ENCODE measurements at places on chromosomes 7 and 10. TPM values are rescaled to one million over a fixed set of nuclear protein-coding genes. Genes with fewer than 3 reads are reported as not detected.

GRCh38 chr10:94666391-94667102 lies 17.0 kb upstream of the CYP2C18 start:
- DNase-seq, result no peak

DNA sequence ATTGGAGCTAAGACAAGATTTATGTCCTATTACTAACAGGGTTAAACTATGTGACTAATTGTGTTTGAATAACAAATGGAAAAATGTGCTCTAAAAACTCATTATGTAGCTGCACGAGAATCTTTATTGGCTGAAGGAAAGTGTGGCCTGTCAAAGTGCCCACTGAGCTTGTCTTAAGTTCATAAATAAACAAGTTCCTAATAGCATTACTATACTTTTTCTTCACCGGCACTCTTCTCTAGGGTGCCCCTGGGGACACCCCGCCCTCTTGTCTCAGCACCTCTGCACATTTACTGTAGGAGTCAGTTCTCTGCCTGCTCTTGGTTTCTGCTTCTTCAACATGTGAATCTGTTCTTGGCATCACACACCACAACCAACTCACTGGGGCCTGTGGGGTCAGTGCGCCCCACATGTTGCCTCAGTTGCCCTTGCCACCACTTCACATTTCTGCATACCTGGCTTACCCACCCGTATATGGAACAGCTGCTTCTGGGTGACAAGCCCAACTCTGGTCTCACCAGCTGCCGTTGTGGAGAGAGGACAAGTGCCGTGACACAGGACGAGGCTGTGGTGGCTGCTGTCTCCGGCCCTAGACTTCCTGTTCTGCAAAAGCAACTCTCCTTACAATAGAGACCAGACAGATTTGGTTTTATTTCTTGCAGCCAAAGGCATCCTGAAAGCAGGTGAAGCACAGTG lies 96.3 kb upstream of the DDC start:
- peak; percentile 72 for DNase-seq

DNA sequence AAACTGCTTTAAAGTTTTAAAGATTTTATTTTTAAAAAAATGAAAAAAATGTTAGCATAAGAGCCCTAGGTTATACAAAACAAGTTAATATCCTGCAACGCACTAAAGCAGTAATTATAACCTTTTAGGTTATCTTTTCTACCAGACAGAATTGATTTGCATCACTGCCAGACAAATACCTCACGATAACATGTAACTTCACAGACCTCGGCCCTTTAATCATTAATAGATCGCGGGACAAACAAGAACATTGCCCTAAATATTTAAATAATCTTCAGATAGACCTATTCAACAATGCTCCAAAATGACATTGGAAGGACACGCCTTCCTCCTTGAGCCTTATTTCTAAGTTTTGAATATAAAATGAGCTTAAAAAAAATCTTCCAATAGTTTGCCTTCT lies 23.8 kb upstream of the C7orf33 start:
- no peak for DNase-seq

- DNase-seq, result no peak
Observed at GRCh38 chr7:39084349-39084748, 106.6 kb downstream of the POU6F2 start.

DNA sequence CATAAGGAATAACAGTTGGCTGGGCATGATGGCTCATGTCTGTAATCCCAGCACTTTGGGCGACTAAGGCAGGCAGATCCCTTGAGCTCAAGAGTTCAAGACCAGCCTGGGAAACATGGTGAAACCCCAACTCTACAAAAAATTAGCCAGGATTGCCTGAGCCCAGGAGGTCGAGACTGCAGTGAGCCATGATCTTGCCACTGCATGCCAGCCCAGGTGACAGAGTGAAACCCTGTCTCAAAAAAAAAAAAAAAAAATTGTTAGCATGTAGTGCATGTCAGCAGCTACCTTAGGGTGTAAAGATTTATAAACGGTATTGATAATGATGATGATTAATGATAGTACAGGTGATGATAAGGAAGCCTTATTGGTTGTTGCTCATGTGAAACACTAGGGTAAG lies 331.2 kb upstream of the FZD1 start:
- no peak for DNase-seq

DNA sequence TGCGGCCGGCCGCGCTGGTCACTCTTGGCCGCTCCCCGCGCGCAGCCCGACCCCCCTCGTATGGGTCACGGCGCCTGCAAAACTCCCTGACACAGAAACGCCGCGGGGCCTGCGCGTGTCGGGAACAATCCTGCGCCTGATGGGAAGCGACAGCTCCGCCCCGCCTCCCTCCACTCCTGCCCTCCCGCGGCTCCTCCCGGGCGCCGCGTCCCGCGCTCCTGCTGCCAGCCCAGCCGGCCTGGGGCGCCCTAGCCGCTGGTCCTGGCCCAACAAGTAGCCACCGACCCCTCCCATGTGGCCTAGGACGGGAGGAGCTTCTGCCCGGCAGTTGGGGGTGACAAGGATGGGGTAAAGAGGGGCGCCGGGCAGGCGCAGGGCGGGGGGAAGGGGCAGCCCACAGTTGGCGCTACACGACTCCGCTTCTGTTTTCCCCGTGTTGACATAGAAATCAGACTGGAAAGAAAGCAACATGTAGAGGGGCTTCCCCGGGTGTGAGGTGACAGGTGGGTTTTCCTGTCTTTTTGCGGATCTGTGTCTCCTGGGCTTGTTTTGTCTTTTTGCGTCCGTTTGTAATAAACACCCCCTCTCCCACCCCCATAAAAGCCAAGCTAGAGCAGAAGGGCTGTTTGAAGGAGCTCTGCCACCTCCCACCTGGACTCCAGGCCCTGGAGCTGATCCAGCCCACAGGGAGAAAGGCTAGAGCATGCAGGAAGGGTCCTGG lies 35.1 kb upstream of the PAX2 start:
- no peak for DNase-seq

GRCh38 chr10:132833421-132834111 lies 47.6 kb upstream of the NKX6-2 start:
- DNase-seq, result no peak

- no peak for DNase-seq
Observed at GRCh38 chr7:149735779-149736477, 37.5 kb downstream of the ZNF467 start.

GRCh38 chr10:113047605-113047962 lies 97.5 kb downstream of the TCF7L2 start:
- DNase-seq, result no peak

- no peak for DNase-seq
Observed at GRCh38 chr7:25835197-25835596, 316.8 kb upstream of the NFE2L3 start.

- no peak for DNase-seq
Observed at GRCh38 chr7:75637854-75638593, 100.7 kb downstream of the HIP1 start.

DNA sequence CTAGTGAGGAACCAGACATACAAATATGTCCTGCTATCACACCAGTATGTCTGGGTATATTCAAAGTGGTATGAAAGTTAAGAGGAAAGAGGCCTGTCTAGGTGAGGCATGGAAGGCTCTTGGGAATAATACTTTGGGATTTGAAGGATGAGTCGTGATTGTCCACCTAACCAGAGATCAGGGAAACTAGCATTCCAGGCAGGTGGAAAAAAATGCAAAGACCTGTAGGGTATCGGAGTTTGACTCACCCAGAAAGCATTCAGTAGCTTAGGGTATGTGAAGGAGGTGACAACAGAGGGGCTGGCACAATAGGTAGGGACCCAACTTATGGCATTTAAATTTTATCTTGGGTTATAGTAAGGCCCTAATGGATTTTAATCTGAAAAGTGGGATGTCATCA lies 950 bp upstream of the GCC1 start:
- no peak for DNase-seq

GRCh38 chr10:59724098-59724938 lies 14.7 kb upstream of the SLC16A9 start:
- DNase-seq, result no peak

ZNF425 gene
- total RNA-seq, result 0.44 TPM

CRYGN gene
- not detected for total RNA-seq

UTF1 gene
- 0.19 TPM for total RNA-seq

TMEM184A gene
- not detected for total RNA-seq

ATG9B gene
- 7.5 TPM for total RNA-seq

ENKUR gene
- total RNA-seq, result not detected

RSU1 gene
- 47.4 TPM for total RNA-seq

VOPP1 gene
- total RNA-seq, result 90.6 TPM
